ENCODE measurements at places on chromosomes 3 and 15. TPM values are rescaled to one million over a fixed set of nuclear protein-coding genes. Genes with fewer than 3 reads are reported as not detected.

- H3K4me1 ChIP-seq, result peaks cover 5% of the 10 kb centered on the region
- H3K27ac ChIP-seq, result peak overlapping the region; percentile 59
- no peaks in the 10 kb centered on the region for H3K27me3 ChIP-seq
- no peak for DNase-seq
- no peak overlapping the region for H3K4me3 ChIP-seq
Observed at GRCh38 chr15:60605879-60606307, 127.0 kb upstream of the ICE2 start.

DNA sequence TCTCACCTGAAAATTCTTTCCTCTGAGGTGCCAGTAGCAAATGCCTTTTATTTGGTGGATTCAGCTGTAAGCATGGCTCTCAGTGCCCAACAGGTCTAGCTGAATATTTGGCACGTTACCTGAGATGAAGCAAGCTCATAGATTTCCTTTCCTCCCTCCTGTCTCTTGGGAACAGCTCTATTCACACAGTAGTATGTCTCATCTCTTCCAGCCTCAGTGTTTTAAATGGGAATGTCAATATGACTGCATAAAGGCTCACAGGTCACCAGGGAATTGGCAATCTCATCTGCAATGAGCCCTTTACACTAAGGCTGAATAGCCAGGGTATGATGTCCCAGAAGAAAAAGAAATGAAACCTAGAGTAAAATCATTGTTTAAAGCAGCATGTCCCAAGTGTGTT lies 733.5 kb downstream of the NTRK3 start:
- no peak overlapping the region for H3K27ac ChIP-seq
- H3K36me3 ChIP-seq, result no peaks in the 10 kb centered on the region
- H3K27me3 ChIP-seq, result no peaks in the 10 kb centered on the region
- no peaks in the 10 kb centered on the region for H3K4me1 ChIP-seq

DNA sequence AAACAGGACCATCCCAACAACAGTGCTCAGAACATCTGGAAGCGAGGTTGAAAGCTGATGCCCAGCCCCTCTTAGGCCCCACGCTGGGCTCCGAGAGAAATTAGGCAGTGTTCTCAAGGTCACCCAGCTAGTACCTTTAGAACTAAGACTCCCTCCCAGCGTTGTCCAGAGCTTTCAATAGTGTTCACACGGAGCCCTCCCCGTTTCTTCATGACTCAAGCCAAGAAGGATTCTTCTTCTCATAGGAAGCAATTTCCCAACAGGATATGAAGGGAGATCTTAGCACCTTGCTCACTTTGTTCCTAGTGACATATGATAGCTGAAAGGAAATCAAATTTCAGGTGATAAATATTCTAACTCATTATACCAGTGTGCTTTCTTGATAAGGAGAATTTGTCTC lies 244.2 kb upstream of the ST8SIA2 start:
- DNase-seq, result no peak
- H3K27ac ChIP-seq, result no peak overlapping the region
- no peak overlapping the region for H3K4me3 ChIP-seq
- no peaks in the 10 kb centered on the region for H3K27me3 ChIP-seq
- H3K4me1 ChIP-seq, result no peaks in the 10 kb centered on the region

DNA sequence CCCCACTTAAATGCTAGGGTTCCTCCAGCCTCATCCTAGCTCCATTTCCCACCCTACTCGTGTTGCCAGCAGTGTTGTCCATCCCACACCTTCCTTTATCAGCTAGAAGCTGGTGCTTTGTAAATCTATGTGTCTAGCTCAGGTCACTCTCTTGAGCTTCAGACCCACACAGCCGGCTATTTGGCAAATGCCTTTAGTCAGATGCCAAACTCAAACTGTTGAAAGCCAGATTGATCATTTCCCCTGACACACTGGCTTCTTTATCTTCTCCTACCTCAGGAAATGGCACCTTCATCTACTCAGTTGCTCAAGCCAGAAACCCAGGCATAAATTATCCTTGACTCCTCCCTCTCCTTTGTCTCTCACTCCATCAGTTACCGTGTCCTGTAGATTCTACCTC lies 61.5 kb upstream of the TPM1 start:
- no peak overlapping the region for H3K4me3 ChIP-seq
- H3K4me1 ChIP-seq, result no peaks in the 10 kb centered on the region
- H3K27ac ChIP-seq, result no peak overlapping the region
- DNase-seq, result no peak
- H3K27me3 ChIP-seq, result no peaks in the 10 kb centered on the region

DNA sequence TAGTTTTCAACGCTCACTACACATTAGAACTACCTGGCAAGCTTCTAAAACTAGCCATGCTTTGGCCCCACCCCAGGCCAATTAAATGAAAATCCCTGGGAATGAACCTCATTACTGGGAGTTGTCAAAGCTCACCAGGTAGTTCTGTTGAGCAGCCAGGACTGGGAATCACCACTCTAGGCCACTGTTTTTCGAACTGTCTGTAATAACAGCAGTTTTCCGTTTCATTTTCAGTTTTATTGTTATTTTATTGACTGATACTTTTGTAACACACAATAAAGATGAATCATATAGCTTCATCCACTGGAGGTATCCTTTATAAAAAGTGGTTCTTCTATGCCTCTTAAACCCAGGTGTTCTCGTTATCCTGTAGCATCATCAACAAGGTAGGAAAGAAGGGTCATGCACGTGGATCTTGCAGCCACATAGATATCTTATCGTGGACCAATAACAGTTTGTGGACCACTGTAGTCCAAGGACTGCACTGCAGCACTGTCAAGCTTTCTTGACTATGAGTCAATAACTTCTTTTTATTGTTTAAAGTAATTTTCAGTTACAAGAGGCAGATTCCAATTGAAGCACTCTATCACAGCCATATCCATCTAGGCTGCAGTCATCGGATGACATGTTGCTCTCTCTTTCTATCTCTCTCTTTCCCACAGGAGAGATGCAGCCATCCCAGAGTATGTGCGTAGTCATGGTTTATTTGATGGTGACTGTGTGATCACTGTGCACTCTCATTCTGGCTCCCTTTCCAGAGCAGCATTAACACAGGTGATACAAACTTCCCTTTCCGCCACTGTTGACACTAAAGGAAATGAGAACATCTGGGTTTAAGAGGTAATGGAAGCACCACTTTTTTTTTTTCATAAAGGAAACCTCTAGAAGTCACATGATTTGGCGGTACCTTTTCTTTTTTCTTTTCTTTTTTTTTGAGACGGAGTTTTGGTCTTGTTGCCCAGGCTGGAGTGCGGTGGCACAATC lies 39.0 kb upstream of the BLM start:
- no peaks in the 10 kb centered on the region for H3K36me3 ChIP-seq
- no peak overlapping the region for H3K4me3 ChIP-seq
- no peaks in the 10 kb centered on the region for H3K4me1 ChIP-seq
- DNase-seq, result no peak
- no peak overlapping the region for H3K27ac ChIP-seq

DNA sequence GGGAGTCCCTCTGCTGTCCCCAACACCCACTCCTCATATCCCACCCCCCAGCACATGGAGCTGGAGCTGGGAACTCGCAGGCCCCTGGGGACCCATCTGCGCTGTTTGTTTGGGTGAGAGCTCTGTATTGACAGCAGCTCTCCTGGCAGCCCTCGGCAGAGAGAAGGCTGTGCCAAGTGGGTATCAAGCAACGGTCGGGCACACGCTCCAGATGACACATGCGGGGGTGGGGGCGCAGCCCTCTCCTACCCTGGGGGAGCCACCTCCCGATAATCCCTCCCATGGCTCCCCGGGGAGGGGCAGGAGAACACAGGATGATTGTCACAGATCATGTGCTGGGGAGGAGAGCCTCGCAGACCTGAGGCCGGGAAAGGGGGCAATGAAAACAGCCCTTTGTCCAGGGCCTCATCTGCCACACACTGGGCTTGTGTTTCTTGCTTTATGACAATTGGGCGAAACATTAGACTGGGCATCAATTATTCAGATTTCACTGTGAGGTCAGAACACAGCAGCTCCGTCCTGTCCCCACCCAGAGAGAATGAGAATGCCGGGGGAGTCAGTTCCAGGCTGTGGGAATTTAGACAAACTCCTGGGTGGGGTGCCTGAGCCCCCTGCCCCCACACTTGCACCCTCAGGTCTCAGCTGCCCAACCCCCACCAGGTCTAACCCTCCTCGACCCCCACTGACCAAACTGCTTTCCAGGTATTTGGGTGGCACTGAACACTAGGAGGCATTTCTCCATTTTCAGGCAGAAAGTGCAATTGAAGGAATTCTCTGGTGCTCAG lies 46.4 kb upstream of the KLF13 start:
- H3K4me3 ChIP-seq, result no peak overlapping the region
- H3K27me3 ChIP-seq, result no peaks in the 10 kb centered on the region
- no peaks in the 10 kb centered on the region for H3K4me1 ChIP-seq
- H3K27ac ChIP-seq, result no peak overlapping the region

GRCh38 chr3:168624892-168625448 lies 529.2 kb upstream of the GOLIM4 start:
- no peaks in the 10 kb centered on the region for H3K27me3 ChIP-seq
- no peak overlapping the region for H3K4me3 ChIP-seq
- H3K27ac ChIP-seq, result no peak overlapping the region
- DNase-seq, result no peak
- H3K4me1 ChIP-seq, result no peaks in the 10 kb centered on the region
- no peaks in the 10 kb centered on the region for H3K36me3 ChIP-seq

DNA sequence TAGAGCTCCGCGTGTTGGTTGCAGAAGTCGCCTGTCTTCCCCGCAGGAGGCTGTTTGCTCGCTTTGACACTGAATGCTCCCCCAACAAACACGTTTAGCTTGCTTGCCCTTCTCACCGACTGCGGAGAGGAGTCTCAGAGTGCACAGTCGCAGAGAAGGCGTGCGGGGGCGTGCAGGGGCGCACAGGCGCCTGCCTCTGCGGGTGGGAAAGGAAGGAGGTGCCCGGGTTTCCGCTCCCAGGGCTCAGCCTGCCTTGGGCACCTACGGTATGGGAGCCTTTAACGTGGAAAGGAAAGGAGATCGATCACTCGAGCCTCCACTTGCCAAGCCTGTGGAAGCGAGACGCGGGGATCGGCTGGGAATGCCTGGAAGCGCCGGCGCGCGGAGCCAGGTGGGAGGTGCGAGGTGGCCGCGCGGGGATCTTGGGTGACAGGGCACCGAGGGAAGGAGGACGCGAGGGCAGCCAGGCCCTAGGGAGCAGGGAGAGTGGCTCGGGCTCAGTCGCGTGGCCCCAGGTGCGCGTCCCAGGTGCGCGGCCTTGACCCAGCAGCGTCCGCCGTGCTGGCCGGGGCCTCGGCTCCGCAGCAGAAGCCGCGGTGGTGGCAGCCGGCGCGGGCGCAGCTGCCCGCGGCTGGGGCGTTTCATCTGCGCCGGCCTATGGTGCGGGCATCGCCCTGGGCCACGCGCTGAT lies at the start of gene FAN1:
TSS of gene FAN1 (plus strand) at position 419 of the 691 bp plus-strand sequence. CDS start 749 bp downstream, outside the sequence.
- no peaks in the 10 kb centered on the region for H3K27me3 ChIP-seq
- peak; percentile 95 for DNase-seq

DNA sequence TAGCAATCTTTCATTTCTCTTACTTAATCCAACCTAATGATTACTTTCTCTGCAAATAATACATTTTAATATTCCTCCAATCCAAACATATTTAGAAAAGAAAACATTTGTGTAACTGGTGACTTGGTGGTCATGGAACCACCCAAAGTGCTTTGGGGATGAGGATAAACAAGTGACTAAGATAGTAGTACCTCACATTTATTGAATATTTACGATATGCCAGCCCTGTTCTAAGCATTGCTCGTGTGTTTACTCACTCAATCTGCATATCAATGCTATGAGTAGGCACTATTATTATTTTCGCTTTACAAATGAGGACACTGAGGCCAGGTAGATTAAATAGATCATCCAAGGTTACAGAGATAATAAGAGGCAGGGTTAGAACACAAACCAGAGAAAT lies 189.5 kb downstream of the SHOX2 start:
- no peaks in the 10 kb centered on the region for H3K36me3 ChIP-seq
- no peak overlapping the region for H3K4me3 ChIP-seq
- H3K4me1 ChIP-seq, result no peaks in the 10 kb centered on the region
- no peak overlapping the region for H3K27ac ChIP-seq
- DNase-seq, result no peak

- no peak for DNase-seq
- no peaks in the 10 kb centered on the region for H3K36me3 ChIP-seq
- no peak overlapping the region for H3K27ac ChIP-seq
- H3K4me3 ChIP-seq, result no peak overlapping the region
- no peaks in the 10 kb centered on the region for H3K27me3 ChIP-seq
- peaks cover 15% of the 10 kb centered on the region for H3K4me1 ChIP-seq
Observed at GRCh38 chr3:66480666-66481065, 20.2 kb downstream of the LRIG1 start.

GRCh38 chr3:15356176-15356575 lies 23.8 kb upstream of the SH3BP5 start:
- H3K4me1 ChIP-seq, result peaks cover 46% of the 10 kb centered on the region
- H3K27ac ChIP-seq, result peak overlapping the region; percentile 58

DNA sequence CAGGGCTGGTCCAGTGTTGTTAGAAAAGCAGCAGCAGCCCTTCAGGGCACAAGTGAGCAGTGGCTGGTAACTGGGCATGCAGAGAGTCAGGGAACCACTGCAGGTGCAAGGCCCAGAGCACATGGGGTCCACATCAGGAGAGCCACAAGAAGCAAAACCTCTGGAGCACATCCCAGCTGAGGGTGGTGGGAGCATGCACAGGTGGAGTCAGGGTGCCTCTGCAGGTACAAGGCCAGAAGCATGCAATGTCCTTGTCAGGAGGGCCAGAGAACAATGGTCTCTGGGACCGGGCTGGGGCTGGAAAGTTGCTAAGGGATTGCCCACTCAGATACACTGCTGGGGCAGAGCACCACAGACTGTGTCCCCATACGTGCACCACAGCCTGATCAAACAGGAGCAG lies 226.1 kb upstream of the UBE2E2 start:
- H3K27me3 ChIP-seq, result no peaks in the 10 kb centered on the region
- no peaks in the 10 kb centered on the region for H3K4me1 ChIP-seq
- no peak overlapping the region for H3K4me3 ChIP-seq

DNA sequence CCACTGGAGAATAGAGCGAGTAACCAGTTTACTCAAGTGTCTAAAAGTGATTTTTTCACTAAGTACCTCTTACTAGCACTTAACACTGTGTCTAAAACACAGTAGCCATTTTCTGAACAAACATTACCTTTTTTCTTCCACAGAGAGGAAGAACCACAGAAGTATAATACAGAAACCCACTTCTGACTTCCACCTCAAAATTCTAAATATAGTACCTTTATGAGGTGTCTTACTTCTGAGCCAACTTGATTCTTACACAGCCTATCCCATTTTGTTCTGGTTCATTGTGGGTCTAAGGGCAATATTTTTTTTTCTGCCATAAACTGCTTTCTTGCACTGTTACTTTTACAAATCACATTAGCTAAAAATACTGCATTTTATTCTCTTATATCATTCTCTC lies 821.0 kb downstream of the FHIT start:
- H3K36me3 ChIP-seq, result no peaks in the 10 kb centered on the region
- no peaks in the 10 kb centered on the region for H3K27me3 ChIP-seq
- H3K4me3 ChIP-seq, result no peak overlapping the region

- no peaks in the 10 kb centered on the region for H3K27me3 ChIP-seq
- no peaks in the 10 kb centered on the region for H3K4me1 ChIP-seq
- no peaks in the 10 kb centered on the region for H3K36me3 ChIP-seq
- no peak overlapping the region for H3K27ac ChIP-seq
Observed at GRCh38 chr15:67472957-67473356, 48.0 kb upstream of the C15orf61 start.

GRCh38 chr15:73959801-73960200 lies 32.3 kb downstream of the STOML1 start:
- no peak overlapping the region for H3K27ac ChIP-seq
- H3K36me3 ChIP-seq, result no peaks in the 10 kb centered on the region
- no peak overlapping the region for H3K4me3 ChIP-seq
- peak; percentile 43 for DNase-seq
- H3K27me3 ChIP-seq, result no peaks in the 10 kb centered on the region

The HRH1 gene
- total RNA-seq, result 1.7 TPM

The SPSB4 gene
- total RNA-seq, result 10.1 TPM

The DUOX2 gene
- total RNA-seq, result not detected

The ZMYND10 gene
- total RNA-seq, result not detected

The MKRN3 gene
- total RNA-seq, result 3.5 TPM

The ZNF654 gene
- total RNA-seq, result 16.9 TPM

The KIF7 gene
- total RNA-seq, result 3.9 TPM

The DNAH12 gene
- not detected for total RNA-seq

The MKRN2OS gene
- total RNA-seq, result not detected

The RBSN gene
- 21.4 TPM for total RNA-seq

Data from spleen (tissue), 13 donors.